ENCODE measurements at places on chromosomes 4 and X.

- DNase-seq: no peak
Measured at GRCh38 chr4:33561259-33561658, 2683.1 kb downstream of the ARAP2 start.

GRCh38 chr4:184282251-184282713, 64.6 kb upstream of the ENPP6 start:
- DNase-seq: no peak

GRCh38 chrX:26215869-26216268, at the start of gene MAGEB5:
Gene MAGEB5 (plus strand): TSS chrX:26216169. CDS start chrX:26217302, 1,133 bp downstream.
- DNase-seq: no peak

DNA sequence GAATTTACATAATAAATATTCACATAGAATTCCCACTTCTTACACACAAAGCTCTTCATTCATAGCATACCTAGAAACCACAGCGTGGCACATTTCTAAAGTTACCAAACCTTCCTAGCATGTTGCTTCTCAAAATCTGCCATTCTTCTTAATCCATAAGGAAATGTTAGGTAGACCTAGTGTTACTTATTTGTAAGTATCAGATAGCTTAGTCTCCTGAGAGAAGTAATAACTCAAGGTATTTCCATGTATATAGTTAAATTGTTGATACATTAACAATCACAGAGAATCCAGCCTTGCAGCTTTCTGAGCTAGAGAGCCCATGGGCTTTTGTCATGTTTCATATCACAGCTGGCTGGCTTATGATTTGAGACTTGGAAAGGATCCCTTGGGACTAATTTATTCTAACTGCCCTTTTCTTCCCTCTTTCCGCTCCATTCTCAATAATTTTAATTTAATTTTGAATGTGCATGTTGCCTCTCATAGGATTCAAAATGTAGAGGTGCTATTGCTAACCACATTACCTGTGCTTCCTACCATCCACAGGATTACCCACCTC, 17.6 kb downstream of the SH3RF1 start:
- no peak for DNase-seq

GRCh38 chr4:1579001-1579900, 104.9 kb downstream of the FAM53A start:
- peak; percentile 58 for DNase-seq

- DNase-seq: no peak
Measured at GRCh38 chr4:147773261-147774184, 41.6 kb downstream of the ARHGAP10 start.

- DNase-seq: no peak
Measured at GRCh38 chr4:143203577-143203976, 18.9 kb downstream of the USP38 start.

- DNase-seq: no peak
Measured at GRCh38 chrX:105211066-105211575, 9.4 kb downstream of the TEX13A start.

DNA sequence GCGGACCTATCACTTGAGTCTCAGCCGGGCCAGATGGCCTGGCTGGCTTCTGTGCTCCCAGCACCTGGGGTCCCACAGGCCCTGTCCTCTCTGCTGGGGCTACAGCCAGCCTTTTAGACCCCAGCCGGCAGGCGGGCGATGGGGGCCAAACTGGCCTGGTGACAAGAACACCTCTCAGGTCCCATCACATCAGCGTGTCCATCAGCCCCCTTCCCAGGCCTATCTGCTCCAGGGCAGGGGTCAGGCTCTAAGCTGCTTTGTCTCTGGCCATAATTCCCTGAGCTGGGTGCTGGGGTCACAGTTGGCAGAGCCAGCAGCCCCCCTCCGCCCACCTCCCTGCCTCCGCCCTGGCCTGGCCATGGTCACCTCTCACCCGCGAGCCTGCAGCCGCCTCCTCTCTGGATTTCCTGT, 77.7 kb downstream of the PPP2R2C start:
- no peak for DNase-seq

DNA sequence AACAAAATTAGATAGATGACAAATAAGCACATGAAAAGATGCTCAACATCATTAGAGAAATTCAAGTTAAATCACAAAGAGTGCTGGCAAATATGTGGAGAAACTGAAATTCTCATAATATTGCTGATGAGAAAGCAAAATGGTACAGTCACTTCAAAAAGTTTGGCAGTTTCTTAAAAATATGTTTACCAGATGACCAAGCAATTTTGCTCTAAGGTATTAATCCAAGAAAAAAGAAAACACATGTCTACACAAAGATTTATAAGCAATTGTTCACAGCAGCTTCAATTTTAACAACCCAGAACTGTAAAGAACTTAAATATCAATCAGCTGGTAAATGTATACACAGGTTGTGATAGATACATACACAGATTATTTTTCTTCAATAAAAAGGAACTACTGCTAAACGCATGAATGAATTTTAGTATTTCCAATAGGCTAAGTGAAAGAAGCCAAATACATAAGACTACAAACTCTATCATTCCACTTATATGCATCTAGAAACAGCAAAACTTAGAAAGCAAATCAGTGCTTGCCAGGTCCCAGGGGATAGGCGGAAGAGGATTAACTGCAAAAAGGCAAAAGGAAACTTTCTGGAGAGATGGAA, 11.7 kb downstream of the OTUD4 start:
- no peak for DNase-seq

GRCh38 chrX:802846-803245, 172.3 kb downstream of the SHOX start:
- DNase-seq: no peak

GRCh38 chrX:119375561-119375960, 23.6 kb upstream of the SLC25A43 start:
- DNase-seq: no peak

Measured in NK-92 treated with Interleukin-12 subunit alpha and Interleukin-12 subunit beta, amount 100 ng/mL, for 24 hours (cell line).